ENCODE measurements at places on chromosomes 6 and 20.

DNA sequence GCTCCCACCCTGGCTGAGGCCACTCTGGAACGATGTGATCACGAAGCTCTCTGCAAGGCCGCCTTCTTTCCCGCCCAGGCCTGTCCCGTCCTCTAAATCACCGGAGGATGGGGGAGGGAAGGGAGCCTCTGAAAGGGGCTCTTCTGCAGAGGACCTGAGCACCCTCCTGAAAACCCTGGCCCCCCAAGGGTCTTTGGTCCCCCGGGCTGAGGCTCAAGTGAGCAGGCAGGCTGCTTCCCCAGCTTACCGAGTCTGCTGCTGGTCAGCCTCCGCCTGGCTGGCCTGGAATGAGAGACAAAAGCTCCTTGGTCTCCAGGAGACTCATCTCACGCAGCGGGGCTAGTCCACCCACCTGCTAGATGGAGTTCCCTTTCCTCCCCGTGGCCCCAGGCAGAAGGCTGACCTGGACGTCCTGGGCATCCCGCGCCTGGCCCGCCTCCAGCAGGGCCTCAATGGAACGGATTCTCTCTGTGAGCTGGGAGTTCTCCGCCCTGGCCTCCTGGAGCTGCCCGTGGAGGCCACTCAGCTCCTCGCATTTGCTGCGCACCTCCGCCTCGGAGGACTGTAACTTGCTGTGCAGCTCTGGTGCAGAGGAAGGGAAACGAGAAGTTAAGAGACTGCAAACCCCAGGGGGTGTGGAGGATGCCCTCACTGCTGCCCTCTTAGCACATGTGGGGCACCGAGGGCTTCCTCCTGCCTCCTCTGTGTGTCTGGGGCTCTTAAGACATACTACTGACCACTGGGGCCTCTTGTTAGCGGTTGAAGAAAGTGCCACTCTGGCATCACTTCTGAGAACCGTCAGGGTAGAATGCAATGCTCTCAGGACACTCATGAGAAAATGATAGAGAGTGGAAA lies 54.7 kb downstream of the RRBP1 start:
- no peak for DNase-seq

DNA sequence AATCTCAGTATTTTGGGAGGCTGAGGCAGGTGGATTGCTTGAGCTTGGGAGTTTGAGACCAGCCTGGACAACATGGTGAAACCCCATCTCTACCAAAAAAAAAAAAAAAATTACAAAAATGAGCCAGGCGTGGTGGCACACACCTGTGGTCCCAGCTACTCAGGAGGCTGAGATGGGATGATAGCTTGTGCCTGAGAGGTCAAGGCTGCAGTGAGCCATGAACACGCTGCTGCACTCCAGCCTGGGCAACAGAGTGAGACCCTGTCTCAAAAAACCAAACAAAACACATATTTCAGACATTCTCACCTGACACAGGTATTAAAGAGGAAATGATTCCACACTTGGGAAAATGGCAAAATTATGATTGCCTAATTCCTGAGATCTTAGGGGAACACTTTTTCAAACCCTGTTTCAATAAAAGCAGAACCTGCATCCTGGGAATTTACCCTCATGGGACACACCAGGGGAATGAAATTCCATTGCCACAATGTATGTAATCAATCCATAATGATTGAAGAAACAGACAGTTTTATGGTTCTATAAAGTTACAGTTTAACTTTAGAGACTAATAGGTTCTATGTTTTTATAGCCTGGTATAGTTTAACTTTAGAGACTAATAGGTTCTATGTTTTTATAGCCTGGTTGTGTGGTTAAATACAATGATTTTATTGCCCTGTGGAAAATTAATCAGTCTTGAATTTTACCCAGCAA lies 29.6 kb upstream of the DNAAF9 start:
- no peak for DNase-seq

GRCh38 chr6:36691011-36691410 lies 6.6 kb upstream of the RAB44 start:
- DNase-seq, result no peak

DNA sequence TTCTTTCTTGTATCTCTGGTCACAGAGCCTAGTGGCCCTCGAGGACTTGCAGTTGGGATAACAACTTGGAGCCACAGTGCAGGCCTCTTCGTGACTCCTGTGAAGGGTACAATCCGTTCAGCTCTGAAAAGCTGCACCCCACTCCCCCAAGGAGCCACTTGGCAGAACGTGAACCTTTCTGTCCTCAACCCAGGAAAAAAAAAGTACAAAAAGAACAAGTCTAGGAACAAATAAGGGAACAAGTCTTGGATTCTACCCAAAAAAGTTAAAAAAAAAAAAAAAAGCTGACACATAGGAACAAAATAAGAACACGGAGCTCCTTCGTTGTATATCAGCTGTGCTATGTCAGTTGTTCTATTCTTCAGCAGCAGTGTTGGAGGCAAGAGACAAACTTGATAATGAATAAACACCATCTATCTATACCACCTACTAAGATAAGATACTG lies 77.9 kb upstream of the TULP1 start:
- no peak for DNase-seq

GRCh38 chr6:144283646-144284477 lies 1.3 kb upstream of the UTRN start:
- DNase-seq, result no peak

- no peak for DNase-seq
These were observed 49.5 kb upstream of the FBXO30 start for GRCh38 chr6:145863988-145864616.

DNA sequence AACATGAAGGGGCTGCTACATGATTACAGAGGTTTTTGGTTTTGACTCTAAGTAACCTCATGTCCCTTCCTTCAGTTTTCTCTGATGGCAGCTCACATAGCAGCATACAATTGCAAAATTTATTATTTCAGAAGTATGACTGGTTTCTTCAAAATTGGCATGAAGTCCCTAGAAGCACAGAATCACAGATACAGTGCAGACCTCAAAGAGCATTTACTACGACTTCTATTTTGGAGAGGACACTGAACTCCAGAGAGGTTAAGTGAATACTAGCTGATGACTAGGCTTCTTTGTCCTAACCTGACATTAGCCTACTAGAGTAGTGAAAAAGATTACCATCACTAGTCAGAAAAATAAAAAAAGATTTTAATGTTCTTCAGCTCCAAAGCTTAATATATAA lies 664.3 kb downstream of the RFPL4B start:
- DNase-seq, result no peak

- no peak for DNase-seq
These were observed 158.6 kb downstream of the GJA1 start for GRCh38 chr6:121594053-121594452.

DNA sequence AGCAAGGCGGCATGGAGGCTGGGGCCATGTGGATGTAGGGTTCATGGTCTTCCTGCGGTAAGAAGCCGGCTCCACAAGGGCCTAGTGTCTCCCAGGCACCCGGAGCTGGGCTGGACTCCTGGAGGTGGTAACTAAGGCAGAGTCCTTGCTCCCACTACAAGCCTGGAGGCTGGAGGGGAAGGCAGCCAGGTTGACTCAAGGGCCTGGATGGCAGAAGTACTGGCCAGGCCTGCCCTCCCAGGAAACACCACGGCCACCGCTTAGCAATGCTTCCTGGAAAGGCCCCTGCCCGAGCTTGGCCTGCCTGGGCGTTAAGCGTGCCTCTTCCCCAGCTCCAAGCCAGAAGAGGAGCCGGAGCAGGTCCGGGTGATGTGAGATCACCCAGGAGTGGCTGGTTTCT lies 182.0 kb downstream of the ZDHHC14 start:
- DNase-seq, result no peak

DNA sequence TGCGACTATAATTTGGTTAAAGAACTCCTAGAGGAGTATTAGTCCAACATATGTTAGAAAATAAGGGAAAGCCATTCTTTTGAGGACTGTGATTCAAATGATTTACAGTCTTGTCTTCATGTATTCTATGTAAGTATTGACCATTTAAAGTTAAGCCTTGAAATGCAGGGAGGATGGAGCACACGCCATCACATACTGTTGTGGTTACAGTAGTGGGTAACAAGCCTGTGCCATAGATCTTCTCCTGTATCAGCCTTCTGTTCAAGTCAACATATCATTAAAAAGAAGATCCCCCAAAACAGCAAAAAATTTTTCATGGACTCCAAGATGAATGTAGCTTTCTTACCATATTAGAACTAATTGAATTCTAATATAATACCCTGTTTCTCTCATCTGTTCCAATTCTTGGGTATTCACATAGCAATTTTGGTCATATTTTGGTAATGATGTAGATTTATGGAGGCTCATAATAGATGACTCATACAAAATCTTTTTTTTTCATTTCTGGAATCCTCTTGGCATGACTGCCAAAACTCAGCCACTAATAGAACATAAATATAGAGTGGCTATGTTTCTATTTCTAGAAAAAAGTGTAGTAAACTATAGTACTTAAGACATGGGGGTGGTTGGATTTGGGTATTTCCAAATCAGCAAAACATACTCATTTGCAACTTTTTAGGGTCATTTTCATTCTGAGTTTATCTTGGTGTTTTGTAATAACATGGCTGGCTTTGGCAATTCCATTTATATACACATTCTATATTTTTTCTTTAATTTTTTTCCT lies 413.5 kb downstream of the BCKDHB start:
- no peak for DNase-seq

- DNase-seq, result no peak
These were observed 488.7 kb upstream of the NRSN1 start for GRCh38 chr6:23637296-23637695.

DNA sequence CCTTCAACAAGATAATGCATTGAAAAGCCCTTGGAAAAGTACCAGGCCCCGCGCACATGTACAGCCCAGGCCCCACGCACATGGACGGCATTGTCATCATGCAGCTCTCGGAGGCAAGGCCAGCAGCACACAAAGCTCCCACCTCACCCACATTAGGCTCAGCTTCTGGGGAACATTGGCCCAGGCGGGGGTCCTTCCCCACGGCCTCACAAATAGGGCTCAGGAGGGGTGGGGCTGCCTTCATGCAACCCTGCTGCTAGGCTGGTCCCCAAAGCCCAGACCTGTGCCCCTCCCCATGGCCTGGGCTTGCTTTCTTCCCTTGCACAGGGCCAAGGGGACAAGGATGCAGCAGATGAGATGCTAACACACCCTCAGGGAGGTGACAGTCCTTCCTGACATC lies 26.7 kb downstream of the NPEPL1 start:
- DNase-seq, result no peak

- no peak for DNase-seq
These were observed 202.7 kb downstream of the CLIC5 start for GRCh38 chr6:45812922-45813321.

GRCh38 chr6:110897433-110897832 lies 22.8 kb downstream of the AMD1 start:
- DNase-seq, result no peak

- DNase-seq, result no peak
These were observed 265.0 kb upstream of the MARCKS start for GRCh38 chr6:113591896-113592827.

- no peak for DNase-seq
These were observed 183.1 kb upstream of the RALGAPA2 start for GRCh38 chr20:20895537-20895936.

DNA sequence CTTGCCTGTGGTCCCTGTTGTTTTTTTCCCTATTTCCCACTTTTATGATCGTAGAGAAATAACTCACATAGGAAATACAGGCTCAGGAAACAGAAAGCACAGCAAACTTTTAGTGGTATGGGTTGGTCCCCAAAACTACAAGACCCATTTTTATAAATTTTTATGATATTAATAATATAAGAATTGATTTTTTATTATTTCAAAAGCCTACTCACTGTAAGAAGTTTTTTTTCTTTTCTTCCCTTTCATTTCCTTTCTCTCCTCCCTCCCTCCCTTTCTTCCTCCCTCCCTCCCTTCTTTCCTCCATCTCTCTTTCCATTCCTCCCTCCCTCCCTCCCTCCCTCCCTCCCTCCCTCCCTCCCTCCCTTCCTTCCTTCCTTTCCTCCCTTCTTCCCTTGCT lies 141.5 kb downstream of the ZDHHC14 start:
- DNase-seq, result no peak

- DNase-seq, result peak; percentile 54
These were observed 16.2 kb downstream of the METTL24 start for GRCh38 chr6:110341663-110342596.

DNA sequence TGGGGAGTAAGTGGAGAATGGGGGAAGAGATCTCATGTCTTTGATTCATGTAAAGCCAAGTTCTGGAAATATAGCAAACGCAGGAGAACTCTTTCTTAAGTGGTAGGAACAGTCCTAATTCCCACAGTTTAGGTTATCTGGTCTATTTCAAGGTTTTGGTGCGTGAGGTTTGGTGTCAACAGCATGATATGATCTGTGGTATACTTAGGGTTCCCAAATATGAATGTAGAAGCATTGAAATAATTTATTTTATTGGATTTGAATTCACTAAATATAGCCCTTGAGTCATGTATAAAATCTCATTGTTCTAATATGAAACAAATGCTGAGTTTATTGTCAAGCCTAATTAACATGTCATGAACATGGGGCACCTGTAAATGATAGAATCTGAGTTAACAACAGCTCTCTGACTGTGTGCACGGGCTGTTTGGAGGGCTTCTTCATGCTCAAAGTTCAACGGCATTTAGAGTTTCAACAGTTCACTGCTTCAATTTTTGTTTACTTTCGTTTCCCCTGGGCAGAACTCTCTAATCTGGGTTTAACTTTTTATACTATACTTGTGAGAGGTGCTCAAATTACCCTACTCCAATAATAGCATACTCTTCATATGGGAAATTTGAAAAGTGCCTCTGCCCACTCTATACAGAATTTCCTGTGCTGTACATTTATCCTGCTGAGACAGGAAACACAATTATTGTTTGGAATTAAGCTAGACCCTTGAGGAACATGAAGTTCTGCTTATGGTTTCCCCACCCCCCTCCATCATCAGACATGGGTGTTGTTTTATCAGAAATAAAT lies 236.3 kb upstream of the ZNF217 start:
- no peak for DNase-seq

GRCh38 chr20:52959125-52959524 lies 13.0 kb upstream of the TSHZ2 start:
- DNase-seq, result no peak

DNA sequence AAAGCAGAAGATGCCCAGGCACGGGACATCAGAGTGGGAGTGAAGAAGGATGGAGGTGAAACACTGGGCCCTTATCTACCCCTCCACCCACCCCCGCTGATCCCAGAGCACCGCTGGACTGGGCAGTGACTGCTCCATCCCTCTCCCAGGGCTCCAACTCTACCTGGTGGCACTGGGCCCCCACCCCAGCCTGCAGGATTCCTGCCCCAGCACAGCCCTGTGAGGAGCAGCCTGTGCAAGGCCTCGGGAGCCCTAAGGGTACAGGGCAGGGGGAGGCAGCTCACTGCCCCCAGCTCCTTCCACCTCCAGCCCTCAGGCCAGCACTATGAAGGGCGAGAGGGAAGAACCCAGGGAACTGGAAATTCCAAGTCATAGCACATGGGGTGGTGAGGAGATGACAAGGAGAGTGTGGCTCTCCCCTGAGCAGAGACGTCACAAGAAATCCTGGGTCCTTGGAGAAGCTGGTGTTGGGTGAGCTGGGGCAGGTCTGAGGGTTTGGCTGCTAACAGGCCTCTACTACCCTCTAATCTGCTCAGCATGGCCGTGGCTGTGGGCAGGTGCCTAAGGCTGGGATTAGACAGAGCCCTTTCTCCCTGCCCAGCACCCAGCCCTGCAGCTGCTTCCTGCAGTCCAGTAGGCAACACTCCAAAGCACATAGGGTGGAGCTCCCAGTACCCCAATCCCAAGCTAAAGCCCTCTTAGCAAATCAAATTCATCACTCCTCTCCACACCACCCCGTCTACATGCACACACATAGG lies 3.5 kb downstream of the CST3 start:
- DNase-seq, result no peak

All from HuH-7.5 (cell line).